CD8-positive, alpha-beta memory T cell (primary cell): ENCODE measurements at places on chromosomes 4 and X. TPM values are rescaled to one million over a fixed set of nuclear protein-coding genes. Genes with fewer than 3 reads are reported as not detected.

CMC4 gene
- total RNA-seq = 3.6 TPM

CXCL6 gene
- not detected for total RNA-seq

EPHA5 gene
- not detected for total RNA-seq

PFKFB1 gene
- 0.53 TPM for total RNA-seq

CD38 gene
- 9.0 TPM for total RNA-seq

CHM gene
- 13.2 TPM for total RNA-seq

GRIA2 gene
- not detected for total RNA-seq

COX7B gene
- 298 TPM for total RNA-seq

DNA sequence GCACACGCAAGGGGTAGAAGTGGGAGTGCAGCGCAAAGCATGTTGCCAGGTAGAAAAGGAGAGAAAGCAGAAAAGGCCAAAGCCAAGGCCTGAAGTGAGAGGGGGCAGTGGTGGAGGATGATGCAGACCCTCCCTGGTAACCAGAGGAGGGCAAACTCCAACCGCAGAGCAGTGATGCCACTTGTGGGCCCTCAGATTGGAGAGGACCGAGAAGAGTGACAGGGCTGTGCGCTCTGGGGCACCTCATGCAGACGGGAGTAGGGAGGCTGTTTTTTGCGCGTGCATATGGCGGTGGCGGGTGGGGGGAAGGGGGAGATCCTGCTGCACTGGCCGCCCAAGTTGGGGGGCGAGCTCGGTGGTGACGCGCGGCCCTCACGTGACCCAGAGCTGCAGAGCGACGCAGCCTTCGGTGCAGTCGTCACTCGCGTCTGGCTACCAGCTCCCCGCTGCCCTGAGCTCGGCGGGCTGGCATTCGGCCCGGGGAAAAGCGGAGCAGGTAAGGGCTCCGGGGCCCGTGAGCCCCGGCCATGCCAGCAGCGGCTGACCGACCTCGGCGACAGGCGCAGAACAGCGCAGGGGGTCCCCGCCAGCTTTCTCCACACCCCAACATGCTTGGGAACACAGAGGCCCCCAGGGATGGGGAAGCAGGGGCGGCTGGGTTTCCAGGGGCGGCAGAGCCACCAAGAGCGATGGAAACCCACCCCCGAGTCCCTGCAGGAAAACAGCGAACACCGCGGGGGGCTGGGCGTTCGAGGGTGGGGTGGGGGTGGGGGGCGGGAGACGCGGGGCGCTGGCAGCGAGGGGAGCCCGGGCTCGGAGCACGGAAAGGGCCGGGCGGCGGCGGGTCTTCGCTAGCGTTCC, at the start of gene BEX3:
Gene BEX3, plus strand, starts transcription at position 421 of the 861 bp plus-strand sequence. CDS start 984 bp downstream, outside the sequence.
- DNase-seq = peak; percentile 47

- no peak for DNase-seq
Measured at GRCh38 chr4:189420572-189420971, 520.1 kb upstream of the FRG1 start.

- no peak for DNase-seq
Measured at GRCh38 chr4:118904935-118905334, 16.3 kb downstream of the SYNPO2 start.

- DNase-seq = no peak
Measured at GRCh38 chr4:153170407-153170806, 33.8 kb upstream of the TRIM2 start.

GRCh38 chr4:150457802-150458201, 124.1 kb upstream of the MAB21L2 start:
- DNase-seq = no peak

- DNase-seq = no peak
Measured at GRCh38 chr4:148173397-148174017, 268.7 kb downstream of the NR3C2 start.

- DNase-seq = no peak
Measured at GRCh38 chr4:176207839-176208238, 12.5 kb upstream of the SPATA4 start.

DNA sequence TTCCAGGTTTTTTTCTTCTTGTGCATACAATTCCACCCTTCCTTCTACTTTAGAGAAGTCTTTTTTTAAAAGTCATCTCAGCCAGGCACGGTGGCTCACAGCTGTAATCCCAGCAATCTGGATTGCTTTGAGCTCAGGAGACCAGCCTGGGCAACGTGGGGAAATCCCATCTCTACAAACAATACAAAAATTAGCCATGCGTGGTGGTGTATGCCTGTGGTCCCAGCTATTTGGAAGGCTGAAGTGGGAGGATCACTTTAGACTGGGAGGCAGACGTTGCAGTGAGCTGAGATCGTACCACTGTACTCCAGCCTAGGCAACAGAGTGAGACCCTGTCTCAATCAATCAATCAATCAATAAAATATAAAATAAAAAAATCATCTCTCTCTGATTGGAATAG, 14.8 kb downstream of the ELOVL6 start:
- no peak for DNase-seq

- DNase-seq = no peak
Measured at GRCh38 chr4:151035328-151035727, 20.2 kb upstream of the LRBA start.

DNA sequence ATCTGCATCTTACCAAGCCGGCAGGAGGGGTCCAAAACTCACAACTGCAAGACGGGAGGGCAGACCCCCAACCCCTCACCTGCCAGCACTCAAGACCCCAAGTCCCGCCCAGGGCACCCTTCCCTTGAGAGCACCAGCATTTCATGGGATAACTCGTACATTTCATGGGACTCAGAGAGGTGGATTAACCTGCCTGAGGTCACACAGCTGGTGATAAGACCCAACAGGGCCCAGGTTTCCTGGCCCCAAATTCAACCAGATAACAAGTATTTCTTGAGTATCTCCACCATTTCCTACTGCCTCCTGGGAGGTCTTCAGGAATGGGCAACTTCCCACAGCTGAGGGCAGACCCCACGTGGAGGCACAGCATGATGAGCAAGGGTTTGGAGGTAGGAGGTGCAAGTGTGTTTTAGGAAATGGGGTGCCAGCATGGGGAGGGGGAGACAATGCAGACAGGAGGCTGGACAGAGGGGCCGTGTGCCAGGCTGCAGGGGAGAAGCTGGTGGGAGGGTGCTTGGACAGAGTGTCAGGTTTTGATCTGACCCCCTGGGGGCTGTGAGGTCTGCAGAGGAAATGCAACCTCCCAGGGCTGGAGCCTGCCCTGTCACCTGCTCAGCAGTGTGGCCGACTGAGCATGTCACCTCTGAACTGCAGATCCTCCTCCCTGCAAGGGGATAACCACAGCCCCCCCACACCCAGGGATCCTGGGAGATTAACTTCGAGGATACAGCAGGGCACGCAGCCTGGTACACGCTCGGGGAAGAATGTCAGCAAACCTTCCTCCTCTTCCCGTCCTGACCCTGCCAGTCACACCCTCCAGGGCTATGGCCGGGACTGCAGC, 4.4 kb downstream of the ADRA2C start:
- DNase-seq = no peak

DNA sequence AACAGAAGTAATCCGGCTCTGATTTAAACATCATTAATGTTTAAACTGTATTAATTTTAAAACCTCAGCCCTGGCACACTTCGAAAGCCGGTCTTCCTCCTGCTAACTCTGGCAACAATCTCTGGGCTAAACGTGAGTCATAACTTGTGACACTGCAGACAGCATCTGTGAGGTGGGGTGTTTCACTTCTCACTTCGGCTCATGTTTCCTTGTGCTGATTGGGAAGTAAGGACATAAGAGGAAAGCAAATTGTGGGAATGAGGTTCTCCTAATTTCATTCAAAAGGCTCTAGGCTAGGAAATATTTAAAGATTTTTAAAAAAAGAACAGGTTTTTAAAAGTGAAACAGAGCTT, 139.9 kb upstream of the USP9X start:
- DNase-seq = no peak

GRCh38 chr4:36516522-36517095, 235.2 kb downstream of the DTHD1 start:
- no peak for DNase-seq

DNA sequence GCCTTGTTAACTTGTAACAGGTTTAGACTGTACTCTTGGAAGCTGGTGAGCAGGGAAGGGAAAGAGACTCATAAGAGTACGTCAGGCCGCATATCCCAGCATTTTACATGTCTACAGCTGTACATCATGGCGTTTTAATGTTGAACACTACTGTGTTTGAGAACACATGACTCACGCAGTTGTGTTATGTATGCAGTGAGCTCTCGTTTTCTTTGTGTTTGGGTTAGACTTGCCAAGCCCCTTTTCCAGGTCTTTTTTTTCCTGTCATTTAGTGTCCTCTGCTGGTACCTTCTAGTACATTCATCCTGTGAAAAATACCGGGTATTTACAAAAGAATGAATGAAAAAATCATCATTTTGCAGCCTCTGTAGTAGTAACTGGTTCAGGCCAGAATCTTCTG, 35.3 kb downstream of the SMS start:
- DNase-seq = no peak

GRCh38 chrX:49147936-49148335, 14.6 kb upstream of the MAGIX start:
- DNase-seq = no peak

GRCh38 chr4:122930862-122931261, 8.5 kb upstream of the NUDT6 start:
- no peak for DNase-seq

GRCh38 chrX:114842181-114842580, 175.2 kb downstream of the IL13RA2 start:
- DNase-seq = no peak

GRCh38 chrX:10111364-10112148, 45.2 kb upstream of the CLCN4 start:
- DNase-seq = peak; percentile 75

GRCh38 chr4:48467442-48467841, 15.7 kb upstream of the SLC10A4 start:
- DNase-seq = no peak

DNA sequence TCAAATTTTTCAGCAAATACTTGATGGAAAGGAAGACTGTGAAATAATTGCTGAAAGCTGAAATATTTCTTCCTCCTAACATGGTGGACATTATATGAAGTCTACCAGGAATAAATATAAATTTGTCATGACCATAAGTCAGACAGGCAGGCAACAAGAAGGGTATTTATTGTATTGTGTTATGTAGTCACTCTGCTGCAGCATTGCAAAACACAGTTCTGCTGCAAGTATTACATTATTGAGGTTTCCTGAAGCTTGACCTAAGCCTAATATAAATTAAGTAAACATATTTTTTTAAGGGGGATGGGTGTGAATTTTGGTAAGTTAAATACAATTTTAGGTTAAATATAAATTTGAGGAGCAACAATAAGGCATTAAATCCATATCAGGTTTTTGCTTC, 60.2 kb upstream of the MAOA start:
- DNase-seq = no peak

- no peak for DNase-seq
Measured at GRCh38 chr4:154583677-154584076, 6.9 kb downstream of the FGA start.

DNA sequence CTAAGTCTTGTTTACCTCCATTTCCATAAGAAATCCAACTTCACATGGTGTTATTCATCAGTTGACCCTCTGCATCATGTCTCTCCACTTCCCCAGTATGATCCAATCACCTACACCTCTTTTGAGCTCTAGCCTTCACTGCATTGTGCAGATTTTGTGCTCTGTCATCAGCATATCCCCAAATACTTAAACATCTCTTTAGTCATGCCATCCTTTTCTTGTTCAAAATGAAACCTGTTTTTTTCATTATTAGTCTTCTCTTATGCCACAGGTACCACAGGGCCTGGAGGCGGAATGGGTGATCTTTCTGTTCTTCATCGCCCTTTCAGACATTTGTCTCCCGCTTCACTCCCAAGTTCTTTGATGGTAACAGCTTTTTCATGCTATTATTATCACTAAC, 382.7 kb upstream of the GALNTL6 start:
- no peak for DNase-seq

- DNase-seq = no peak
Measured at GRCh38 chr4:130395871-130396270, 1299.9 kb downstream of the C4orf33 start.

DNA sequence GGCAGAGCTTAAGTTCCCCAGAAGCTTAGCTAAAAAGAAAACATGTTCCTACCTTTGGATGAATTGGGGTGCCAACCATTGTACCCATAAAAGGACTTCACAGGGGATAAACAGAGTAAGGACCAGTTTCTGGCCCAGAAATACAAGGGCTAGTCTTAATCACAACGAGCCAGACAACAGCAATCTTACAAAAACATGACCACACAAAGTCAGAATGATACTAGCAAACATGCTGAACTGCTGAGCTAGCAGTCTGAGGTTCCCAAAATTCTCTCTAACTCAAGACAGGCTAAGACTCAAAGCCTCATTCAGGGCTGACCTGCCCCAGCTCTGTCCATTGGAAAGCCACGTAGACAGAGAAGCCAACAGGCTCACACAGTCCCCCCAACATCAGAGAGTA, 40.3 kb downstream of the ATP11C start:
- DNase-seq = no peak

- no peak for DNase-seq
Measured at GRCh38 chr4:162803378-162803777, 363.3 kb downstream of the NAF1 start.

DNA sequence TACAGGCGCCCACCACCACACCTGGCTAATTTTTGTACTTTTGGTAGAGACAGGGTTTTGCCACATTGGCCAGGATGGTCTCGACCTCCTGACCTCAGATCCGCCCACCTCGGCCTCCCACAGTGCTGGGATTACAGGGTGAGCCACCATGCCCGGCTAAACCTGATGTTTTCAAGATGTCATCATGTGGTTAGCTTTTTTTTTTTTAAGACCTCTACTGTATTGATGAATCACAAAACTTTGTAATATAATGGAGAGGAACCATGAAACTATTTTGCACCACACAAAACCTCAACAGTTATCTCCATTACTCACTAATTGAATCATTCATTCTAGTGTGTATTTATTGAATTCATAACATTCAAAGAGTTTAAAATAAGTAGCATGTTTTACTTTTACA, 94.7 kb upstream of the NEIL3 start:
- no peak for DNase-seq

GRCh38 chr4:113434247-113434587, 327.3 kb downstream of the CAMK2D start:
- no peak for DNase-seq

DNA sequence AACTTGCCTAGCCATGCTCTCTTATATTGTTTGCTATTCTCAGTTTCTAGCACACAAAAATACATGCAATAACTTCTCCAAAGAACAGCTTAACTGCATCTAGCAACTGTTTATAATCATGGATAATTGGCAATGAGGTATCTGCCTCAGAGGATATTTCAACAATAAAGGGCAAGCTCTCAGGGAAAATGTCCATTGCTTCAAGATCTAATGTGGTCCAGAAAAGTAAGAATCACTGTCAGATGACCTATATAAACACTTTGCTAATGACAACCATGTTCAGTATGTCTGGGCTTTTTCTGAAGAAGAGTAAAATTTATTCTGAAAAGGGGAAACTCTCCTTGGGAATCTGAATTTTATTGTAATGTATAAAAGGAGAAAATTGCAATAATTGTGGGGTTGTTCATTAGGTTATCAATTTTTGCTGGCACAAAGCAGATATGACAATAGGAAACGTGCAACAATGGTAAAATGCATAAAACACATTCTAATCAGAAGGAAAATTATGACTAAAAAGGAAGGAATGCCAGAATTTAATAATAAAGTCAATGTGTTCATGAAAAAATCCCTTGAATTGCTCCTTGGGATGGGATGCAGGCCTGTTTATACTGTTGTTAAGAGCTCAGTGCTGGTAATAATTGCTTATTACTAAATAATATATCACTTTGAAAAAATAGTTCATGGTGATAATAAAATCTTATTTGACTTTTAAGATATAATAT, 90.3 kb downstream of the ANTXR2 start:
- no peak for DNase-seq
